ENCODE measurements at places on chromosomes 7 and 10. TPM values are rescaled to one million over a fixed set of nuclear protein-coding genes. Genes with fewer than 3 reads are reported as not detected.

The IFIT1B gene
- total RNA-seq = not detected

The FBXO24 gene
- total RNA-seq = 0.45 TPM

The DYNC1I1 gene
- total RNA-seq = not detected

The INSYN2A gene
- not detected for total RNA-seq

Data from activated CD8-positive, alpha-beta T cell treated with anti-CD3 and anti-CD28 coated beads, Interleukin-2, amount 10 ng/mL, durations not matched to agents 7 days and 5 days (primary cell).